ENCODE measurements at places on chromosomes 1 and 21.

DNA sequence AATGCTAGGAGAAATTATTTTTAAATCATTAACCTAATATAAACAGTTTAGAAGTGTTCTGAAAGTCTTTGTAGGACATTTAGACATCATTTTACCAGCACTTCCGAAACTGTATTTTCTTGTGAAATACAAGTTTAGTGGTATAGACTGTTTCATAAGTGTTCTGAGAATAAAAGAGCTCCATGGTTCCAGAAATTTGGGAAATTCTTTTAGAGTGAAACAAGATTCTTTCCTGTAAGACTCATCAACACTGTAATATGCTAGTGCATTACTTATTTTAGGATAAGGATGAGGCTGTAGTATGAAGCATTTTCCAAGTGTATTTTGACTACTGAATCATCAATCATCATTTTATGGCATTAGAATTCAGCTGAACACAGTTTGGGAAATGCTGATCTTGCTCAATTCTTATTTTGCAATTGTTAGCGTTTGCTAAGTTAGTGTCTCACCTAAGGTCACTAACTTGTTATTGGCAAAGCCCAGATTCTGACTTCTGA lies 73.4 kb downstream of the CEP350 start:
- no peak for DNase-seq

- no peak for DNase-seq
Measured at GRCh38 chr1:215599418-215600074, 32.4 kb downstream of the KCTD3 start.

DNA sequence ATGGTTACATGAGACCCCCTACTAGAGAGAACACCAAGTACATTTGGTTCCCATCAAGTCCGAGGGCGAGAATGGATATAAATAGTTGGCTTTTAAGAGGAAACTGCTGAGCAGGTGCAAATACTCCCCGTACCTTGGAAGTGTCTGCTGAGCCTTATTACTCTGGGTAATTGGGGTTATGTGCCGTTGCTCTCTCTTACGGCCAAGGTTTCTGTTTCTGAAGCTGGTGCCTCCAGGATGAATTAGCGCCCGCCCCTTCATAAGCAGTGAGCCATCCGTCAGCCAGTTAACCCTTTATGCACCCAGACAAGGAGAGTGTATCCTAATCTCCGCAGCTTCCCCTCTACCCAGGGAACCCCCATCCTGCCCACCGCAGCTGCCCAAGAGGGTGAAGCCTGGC lies 90.4 kb upstream of the AJAP1 start:
- DNase-seq: no peak

- peak; percentile 34 for DNase-seq
Measured at GRCh38 chr1:46667782-46668760, at the start of gene ATPAF1. Gene ATPAF1, minus strand, starts transcription at chr1:46668364. Its CDS starts 42 bp downstream, at chr1:46668322.

DNA sequence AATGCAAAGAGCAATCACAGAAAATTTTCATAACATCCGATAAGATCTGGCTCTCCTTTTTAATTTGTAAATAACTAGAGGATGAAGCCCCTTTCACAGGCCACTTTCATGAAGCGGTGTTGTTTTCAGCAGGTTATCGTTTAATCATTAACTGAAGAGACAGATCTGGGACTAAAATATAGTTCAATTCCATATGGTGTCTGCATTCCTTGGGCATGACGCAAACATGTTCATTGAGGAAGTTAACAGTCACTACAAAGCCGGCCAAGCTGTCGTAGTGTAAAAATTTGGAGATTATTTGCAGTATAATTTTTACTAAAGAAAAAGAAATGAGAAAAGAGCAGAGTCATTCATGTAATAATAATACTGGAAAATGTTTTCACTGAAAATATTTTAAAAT lies 565.2 kb upstream of the ADAMTS5 start:
- DNase-seq: no peak

- no peak for DNase-seq
Measured at GRCh38 chr21:25456672-25457071, 150.6 kb downstream of the MRPL39 start.

DNA sequence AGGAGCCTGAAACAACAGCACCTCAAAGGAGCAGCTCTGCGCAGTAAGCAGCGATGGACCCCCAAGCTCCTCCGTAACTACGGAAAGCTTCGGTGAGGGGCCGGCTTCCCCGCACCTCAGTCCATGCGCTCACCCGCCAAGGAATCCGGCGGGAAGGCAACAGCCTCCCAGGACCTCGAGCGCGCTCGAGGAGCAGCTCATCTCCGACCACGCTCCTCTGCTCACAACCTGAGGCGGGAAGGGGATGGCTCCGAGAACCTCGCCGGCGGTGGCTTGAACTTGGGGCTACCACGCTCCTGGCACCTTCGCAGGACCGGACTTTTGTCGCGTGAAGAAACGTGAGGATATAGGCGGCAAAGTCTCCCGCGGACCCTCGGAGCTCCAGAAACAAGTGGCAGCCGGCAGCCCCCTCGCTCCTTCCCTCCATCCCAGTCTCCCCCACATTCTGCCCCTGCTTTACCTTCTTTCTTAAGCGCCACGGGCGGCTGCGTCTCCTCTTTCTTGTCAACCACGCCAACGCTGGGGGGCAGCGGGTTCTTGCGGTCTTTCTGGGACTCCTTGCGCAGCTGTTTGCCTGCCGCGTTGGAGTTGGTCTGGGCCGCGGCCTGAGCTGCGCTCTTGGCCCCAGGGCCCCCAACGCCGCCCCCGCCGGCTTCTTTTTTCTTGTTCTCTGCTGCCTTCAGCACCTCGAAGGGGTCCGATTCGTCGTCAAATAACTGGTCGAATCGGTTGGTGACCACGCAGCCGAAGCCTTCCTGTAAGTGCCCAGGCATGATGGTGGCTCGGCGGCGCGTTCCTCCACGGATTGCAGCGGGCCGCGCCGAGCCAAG lies 459 bp downstream of the SERBP1 start:
- DNase-seq: peak; percentile 68

GRCh38 chr21:38671773-38672172 lies 134.0 kb upstream of the ETS2 start:
- no peak for DNase-seq

DNA sequence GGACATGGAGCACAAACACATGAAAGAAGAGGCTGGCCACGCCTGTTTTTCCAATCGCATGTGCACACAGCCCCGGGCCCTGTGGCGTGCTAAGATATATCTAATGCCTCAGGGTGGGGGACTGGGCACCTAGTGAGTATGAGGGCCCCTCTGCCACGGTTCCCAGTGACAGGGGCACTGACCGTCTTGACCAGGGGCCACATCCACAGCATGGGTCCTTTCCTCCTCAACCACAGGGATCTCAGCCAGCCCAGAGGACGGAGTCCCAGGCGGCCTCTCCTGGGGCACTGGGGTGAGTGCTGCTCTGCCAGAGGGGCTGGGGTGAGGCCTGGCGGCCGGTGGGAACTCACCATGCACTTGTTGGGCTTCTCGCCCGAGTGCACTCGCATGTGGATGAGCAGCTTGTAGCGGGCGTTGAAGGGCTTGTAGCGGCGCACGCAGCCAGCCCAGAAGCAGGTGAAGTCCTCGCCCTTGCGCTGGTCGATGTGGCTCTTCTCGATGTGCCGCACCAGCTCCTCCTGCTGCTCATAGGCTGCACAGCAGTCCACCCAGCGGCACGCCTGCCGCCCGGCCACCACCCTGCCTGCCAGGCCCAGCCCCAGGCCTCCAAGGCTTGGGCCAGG lies 134.7 kb downstream of the DMRTB1 start:
- no peak for DNase-seq

DNA sequence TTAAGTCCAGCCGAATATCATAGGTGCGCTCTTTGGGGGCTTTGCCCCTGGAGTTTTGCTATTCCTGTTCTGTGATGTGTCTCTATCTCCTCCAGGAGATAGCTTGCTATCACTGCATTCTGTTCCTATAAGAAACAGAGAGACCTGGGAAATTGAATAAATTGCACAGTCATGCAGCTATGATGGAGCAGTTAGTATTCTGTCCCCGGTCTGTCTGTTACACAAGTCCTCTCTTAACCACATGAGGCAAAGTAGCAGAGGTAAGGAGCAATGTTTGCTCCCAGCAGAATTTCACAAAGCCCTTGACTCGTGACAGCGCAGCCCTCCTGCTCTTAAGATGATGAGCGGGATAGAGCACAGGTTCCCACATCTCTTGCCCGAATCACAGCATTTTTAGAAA lies 63.9 kb upstream of the GRHL3 start:
- DNase-seq: no peak

GRCh38 chr1:110566836-110567235 lies 39.3 kb downstream of the KCNA2 start:
- DNase-seq: no peak

GRCh38 chr1:215970406-215970805 lies 403.3 kb downstream of the KCTD3 start:
- DNase-seq: no peak

- no peak for DNase-seq
Measured at GRCh38 chr1:178579562-178579961, 66.7 kb downstream of the TEX35 start.

- DNase-seq: no peak
Measured at GRCh38 chr1:13707164-13707563, 7.2 kb downstream of the PRDM2 start.

GRCh38 chr1:47999097-47999496 lies 1.9 kb upstream of the TRABD2B start:
- no peak for DNase-seq

DNA sequence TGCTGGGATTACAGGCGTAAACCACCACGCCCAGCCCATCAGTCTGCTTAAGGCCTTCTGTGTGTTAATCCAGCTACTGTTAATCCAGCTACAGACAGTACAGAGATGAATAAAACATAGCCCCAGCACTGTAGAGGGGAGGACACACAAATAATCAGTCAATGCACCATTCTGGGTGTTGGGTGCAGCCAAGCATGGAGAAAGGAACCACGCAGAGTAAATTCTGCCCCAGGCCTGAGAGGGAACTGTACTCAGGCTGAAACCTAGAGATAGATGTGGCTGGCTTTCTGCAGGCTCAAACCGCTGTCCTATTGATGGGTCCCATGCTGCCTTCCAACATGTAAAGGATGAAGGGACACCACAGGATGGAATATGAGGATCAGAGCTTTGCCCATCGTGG lies 136.8 kb upstream of the IGSF21 start:
- no peak for DNase-seq

DNA sequence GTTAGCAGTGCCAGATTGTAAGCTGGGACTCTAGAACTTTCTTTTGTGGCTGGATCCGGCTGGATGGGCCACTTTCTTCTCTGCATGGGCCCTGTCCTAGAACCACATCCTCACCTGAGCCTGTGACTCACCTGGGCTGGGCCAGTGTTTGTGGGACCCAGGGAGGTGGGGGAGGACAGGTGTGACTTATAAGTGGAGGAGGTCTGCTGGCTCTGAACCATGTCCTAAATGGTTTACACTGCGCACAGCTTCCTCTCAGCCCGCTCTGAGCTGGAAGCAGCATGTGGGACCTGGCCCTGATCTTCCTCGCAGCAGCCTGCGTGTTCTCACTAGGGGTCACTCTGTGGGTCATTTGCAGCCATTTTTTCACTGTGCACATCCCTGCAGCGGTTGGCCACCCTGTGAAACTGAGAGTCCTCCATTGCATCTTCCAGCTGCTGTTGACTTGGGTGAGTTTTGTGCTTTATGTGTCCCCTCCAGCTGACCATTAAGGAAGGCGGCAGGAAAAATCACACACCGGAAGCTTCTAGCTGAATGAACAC lies at the start of gene AADACL3:
Gene AADACL3 (plus strand): TSS at position 215 of the 542 bp plus-strand sequence. CDS start 67 bp downstream, at position 282.
- no peak for DNase-seq

DNA sequence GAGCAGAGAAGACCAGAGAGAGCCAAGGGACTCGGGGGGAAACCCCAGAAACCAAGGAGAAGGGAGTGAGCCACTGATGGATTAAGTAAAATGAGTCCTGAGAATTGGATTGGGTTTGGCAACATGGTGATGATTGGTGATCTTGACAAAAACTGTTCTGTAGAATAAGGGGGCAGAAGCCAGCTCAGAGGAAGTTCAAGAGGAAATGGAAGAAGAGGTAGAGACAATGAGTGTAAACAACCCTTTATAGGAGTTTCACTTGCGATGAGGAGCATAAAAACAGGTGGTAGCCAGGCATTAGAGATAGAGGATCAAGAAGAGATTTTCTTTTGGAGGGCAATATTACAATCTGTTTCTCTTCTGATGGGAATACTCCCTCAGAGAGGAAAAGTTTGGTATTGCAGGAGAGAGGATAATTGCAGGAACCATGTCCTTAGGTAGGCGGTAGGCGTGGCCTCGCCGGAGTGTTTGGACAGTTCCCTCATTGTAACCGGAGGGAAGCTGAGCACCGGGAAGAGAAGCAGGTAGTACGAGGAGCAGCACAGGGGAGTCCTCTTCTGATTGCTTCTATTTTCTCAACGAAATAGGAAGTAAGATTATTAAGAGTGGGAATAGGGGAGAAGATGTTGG lies 68.4 kb upstream of the TENT5C start:
- no peak for DNase-seq

GRCh38 chr1:164914208-164914607 lies 355.2 kb downstream of the PBX1 start:
- no peak for DNase-seq

DNA sequence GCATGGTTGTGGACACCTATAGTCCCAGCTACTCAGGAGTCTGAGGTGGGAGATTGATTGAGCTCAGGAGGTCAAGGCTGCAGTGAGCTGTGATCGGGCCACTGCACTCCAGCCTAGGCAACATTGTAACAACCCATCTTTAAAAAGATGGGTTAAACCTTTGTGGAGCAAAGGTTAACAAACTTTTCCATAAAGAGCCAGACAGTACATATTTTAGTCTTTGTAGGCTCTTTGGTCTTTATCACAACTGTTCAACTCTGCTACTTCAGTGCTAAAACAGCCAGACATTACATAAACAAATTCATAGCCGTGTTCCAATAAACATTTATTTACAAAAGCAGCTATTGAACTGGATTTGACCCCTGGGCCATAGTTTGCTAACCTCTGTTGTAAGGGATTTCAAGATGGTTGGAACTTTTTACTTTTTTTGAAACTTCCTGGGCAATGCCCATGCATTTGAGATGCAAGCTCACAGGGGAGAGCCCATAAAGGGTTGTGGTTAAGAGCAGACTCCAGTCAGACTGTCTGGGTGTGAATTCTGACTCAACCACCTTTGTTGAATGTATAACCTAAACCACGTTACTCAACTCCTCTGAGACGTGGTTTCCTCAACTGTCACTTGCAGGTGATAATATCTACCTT lies 10.8 kb downstream of the INAVA start:
- no peak for DNase-seq

DNA sequence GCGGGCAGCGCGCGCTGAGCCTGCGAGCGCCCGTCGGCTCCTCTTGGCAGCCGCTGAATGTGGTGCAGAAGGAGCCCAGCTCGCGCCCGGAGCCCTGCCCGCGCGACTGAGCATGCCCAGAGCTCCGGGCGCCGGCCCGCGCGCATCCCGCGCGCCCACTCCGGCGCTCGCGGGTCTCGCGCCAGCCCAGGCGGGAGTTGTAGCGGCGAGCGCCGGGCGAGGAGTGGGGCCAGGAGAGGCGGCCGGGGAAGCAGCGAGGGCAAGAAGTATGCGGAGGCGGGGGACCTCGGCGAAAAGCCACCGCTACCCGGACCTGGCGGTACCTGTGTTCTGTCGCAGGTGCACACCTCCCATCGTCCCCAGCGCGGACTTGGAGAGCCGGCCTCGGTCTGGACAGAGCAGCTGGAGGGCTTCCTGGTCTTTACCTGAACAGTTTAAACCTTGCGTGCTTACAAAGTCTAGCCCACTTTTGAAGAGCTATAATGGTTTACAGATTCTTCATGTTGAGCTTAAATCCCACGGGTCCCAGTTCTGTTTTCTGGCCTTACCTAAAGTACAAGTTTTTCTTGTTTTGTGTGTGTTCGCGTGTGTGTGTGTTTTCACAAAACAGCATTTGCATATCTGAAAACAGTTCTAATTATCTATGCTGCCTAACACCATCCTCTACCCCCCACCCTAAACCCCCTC lies at the start of gene DDAH1:
Gene DDAH1 (minus strand): TSS at position 61 of the 687 bp plus-strand sequence. CDS start 114 bp downstream, outside the sequence.
- DNase-seq: no peak

GRCh38 chr21:23578027-23578426 lies 2029.3 kb downstream of the MRPL39 start:
- no peak for DNase-seq

GRCh38 chr1:195584870-195585624 lies 1023.2 kb downstream of the KCNT2 start:
- DNase-seq: no peak
